ENCODE measurements at places on chromosomes 11 and 22.

DNA sequence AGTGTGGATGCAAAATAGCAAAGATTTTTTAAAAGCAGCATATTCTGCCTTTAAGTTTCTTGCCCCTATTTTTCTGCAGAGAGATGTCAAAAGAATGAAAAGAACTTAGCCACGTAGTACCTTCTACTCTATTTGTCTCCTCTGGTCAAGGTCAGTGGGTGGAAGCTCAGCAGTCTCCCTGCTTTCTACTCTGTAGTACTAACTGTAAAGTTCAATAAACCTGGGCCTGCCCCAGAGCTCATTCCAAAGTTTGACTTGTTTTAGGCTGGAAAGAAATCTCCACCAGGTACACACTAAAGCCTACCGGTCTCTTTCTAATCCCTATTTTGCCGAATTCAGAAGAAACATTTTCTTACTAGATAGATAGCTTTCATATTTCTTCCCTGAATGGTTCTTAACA, 247.9 kb upstream of the ARHGAP20 start:
- no peak for DNase-seq

GRCh38 chr11:83127310-83127637, 29.7 kb upstream of the PCF11 start:
- no peak for DNase-seq

GRCh38 chr11:120558744-120559431, 47.3 kb downstream of the GRIK4 start:
- DNase-seq = no peak

- DNase-seq = no peak
Observed at GRCh38 chr11:121557348-121557747, 104.6 kb upstream of the SORL1-AS1 start.

DNA sequence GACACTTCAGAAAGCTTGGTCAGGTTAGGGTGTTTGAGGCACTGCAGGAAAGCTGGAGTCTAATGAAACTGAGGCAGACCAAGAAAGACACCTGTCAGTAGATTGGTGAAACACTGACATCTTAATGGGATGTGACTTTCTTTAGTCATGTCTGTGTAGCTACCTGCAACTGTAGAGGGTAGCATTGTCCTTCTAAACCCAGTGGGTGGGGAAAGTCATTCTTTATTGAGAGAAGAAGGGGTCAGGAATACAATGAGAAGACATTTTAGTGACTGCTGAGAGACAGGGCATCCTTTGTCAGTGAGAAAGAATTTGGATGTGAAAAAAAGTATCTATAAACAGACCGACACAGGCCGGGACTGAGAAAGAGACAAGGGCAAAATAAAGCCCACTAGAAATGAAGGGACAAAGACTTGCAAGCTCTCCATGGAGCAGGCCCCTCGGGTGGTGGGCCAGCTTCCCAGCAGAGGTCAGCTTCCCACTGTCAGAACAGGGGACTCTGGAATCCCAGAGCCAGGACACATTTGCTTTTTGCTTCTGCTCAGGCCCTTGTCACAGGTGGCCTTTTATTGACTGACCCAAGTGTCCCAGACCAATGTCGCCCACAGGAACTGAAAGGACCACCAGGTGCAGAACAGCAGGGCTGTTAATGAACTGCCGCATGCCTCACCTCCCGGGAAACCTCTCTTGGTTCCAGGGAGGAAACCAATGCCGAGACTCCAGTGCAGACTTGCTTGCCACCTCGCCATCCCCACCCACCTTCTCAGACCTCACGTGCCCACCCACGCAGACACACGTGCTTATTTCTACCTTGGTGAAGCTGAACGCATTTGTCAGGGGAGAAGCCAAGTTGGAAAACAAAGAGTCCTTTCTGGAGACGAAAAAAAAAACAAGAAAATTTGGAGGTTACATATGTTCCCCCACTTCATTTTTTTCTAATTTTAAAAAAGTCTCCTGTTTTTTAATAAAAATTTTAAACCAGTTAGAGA, 212.8 kb downstream of the TENM4 start:
- DNase-seq = no peak

DNA sequence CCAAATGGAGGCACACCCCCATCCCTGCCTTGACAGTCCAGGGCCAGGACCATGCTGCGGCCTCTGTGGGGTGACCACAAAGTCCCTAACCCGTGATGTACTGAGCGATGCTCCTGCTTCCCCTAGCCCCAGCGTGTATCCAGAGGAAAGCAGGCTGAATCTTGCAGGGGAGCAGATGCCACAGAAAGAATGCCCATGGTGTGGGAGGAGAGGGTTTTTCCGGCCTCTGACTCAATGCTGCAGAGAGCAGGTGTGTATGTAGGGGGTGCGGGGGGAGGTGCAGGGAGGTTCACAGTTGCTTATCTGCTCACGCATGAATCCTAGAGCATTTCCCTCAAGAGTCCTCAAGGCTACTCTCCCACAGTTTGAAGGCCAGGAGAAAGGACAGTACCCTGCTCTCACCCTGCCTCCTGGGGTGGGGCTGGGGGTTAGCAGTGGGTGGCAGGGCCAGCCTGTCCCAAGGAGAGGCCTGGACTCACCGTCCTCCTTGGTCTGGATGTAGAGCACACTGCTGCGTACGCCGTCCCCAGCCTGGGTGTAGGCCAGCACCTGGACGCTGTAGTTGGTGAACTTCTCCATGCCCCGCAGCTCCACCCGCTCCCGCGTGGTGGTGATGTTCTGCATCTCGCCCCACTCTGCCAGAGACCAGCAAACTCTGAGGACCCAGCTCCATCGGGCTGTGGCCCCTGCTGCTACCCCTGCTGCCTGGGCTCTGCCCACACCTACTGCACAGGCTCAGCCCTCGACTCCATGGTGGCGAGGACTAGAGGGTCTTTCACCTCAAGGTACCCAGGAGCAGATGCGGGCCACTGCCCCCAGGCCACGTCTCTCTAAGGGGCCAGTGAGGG, 130.8 kb downstream of the CEP164 start:
- no peak for DNase-seq

- no peak for DNase-seq
Observed at GRCh38 chr22:23534201-23534850, 45.8 kb downstream of the IGLL1 start.

DNA sequence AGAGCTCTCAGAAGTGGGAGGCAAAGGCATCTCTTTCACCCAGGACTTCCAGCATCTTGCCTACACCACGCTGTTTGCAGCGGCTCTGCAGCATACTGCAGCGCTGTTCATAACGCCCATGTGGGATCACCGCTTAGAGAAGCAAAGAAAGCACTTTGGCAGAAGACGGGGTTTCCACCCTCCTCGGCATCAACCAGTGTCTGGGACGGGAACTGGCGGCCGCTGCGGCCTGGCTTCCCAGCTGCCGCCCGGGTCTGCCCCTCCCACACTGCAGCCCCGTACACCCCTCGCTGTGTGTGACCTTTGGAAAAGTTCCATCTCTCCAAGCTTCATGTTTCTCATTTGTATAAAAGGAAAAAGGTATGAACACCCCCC, 545 bp upstream of the TIRAP start:
- DNase-seq = peak; percentile 17

DNA sequence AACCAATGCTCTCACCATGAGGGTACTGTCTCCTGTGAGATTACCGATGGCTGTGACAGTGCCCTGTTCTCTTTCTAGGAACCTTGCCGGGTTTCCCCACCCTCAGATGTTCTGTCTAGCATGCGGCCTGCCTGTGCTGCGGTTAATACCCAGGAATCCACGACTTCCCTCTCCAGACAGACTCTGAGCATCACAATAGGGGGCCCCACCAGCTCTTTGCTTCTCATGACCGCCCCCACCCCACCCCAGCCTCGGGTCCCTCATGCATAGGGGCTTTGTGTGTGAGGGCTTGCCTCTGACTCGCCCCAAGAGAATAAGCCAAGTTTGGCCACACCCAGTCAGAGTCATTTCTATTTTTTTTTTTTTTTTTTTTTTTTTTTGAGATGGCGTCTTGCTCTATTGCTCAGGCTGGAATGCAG, 10.3 kb downstream of the PARVG start:
- peak; percentile 31 for DNase-seq

- DNase-seq = no peak
Observed at GRCh38 chr11:116986521-116987105, 111.6 kb downstream of the SIK3 start.

DNA sequence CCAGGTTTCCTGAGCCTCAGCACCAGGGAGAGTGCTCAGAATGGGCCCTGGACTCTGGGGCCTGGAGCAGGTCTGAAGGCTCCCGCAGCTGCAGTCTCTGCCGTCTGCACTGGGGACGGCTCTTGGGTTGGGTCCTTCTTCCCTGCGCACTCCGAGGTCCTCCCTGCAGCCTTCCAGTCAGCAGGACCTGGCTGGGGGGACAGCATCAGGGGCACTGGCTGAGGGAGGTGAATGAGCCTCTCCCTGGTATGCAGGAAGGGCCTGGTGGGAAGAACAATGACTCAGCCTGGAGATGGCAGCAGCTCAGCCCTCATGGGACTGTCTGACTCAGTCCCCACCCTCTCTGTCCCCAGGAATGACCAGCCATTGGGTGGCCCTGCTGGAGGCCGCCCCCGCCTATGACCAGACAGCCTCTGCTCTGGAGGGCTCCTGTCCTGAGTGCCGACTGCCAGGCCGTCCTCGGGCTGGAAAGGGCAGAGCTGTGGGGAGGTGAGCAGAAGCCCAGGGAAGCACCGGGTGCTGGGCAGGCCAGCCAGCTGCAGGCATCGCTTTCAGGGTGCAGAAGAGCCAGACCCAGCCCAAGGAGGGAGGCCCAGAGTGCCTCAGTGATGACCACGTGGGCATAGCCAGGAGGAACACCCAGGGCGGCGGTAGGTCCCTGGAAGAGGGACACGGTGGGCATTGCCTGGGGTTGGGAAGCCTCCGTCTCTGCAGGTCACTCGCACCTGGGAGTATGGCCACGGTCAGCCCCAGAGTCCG, 455.0 kb downstream of the BRD1 start:
- DNase-seq = no peak

All from activated T-helper 1 cell treated with anti-CD3 and anti-CD28 coated beads, Interleukin-12 subunit alpha, Interleukin-12 subunit beta, Interleukin-2, Interleukin-4 antibody, amounts not matched to agents 30 ng/mL and 10 ng/mL and 1 ng/mL, durations not matched to agents 14 hours and 24 hours and 36 hours (primary cell).